ENCODE measurements at places on chromosomes 7 and 10. TPM values are rescaled to one million over a fixed set of nuclear protein-coding genes. Genes with fewer than 3 reads are reported as not detected.

MYOZ1 gene
- 0.89 TPM for polyA plus RNA-seq

RAPGEF5 gene
- polyA plus RNA-seq: 6.7 TPM

KMT2C gene
- polyA plus RNA-seq: 8.2 TPM

PON1 gene
- polyA plus RNA-seq: not detected

PDK4 gene
- 31.7 TPM for polyA plus RNA-seq

ZNF680 gene
- polyA plus RNA-seq: 5.3 TPM

KIAA1217 gene
- 18.3 TPM for polyA plus RNA-seq

GJD4 gene
- polyA plus RNA-seq: not detected

IQCE gene
- polyA plus RNA-seq: 2.4 TPM

WEE2 gene
- not detected for polyA plus RNA-seq

GPR26 gene
- not detected for polyA plus RNA-seq

GDF2 gene
- polyA plus RNA-seq: not detected

COL28A1 gene
- polyA plus RNA-seq: 1.1 TPM

UCN3 gene
- not detected for polyA plus RNA-seq

FXYD4 gene
- not detected for polyA plus RNA-seq

TAC1 gene
- 0.08 TPM for polyA plus RNA-seq

C10orf120 gene
- polyA plus RNA-seq: not detected

ATG9B gene
- 143 TPM for polyA plus RNA-seq

All from esophagus (tissue), 2 donors.